Fibroblast of lung (primary cell): ENCODE measurements at places on chromosomes 5 and 9. TPM values are rescaled to one million over a fixed set of nuclear protein-coding genes. Genes with fewer than 3 reads are reported as not detected.
A peak's percentile ranks its signal among the peaks of the same experiment; 100 is the strongest.

MPDZ gene
- total RNA-seq, result 59.1 and 66.9 TPM in 2 replicates

ANKRD31 gene
- total RNA-seq, result 0.26 and 0.33 TPM in 2 replicates

CEP72 gene
- 1.5 and 2.5 TPM in 2 replicates for total RNA-seq

OR1L6 gene
- not detected in 2 replicates for total RNA-seq

RPL35 gene
- 1,957 and 2,451 TPM in 2 replicates for total RNA-seq

GRXCR2 gene
- total RNA-seq, result not detected in 2 replicates

GGTA1 gene
- under 0.01 TPM in 1 of 2 replicates, not detected in the other for total RNA-seq

SNX18 gene
- 91.7 and 109 TPM in 2 replicates for total RNA-seq

CMBL gene
- total RNA-seq, result 14.4 and 20.8 TPM in 2 replicates

FGF10 gene
- total RNA-seq, result 110 and 154 TPM in 2 replicates

SOX30 gene
- under 0.01 TPM in 1 of 2 replicates, not detected in the other for total RNA-seq

GRCh38 chr9:630817-631216, 210.7 kb upstream of the DMRT1 start:
- DNase-seq, result no peak

- DNase-seq, result no peak
Measured at GRCh38 chr9:133786371-133786753, 48.2 kb upstream of the SARDH start.

DNA sequence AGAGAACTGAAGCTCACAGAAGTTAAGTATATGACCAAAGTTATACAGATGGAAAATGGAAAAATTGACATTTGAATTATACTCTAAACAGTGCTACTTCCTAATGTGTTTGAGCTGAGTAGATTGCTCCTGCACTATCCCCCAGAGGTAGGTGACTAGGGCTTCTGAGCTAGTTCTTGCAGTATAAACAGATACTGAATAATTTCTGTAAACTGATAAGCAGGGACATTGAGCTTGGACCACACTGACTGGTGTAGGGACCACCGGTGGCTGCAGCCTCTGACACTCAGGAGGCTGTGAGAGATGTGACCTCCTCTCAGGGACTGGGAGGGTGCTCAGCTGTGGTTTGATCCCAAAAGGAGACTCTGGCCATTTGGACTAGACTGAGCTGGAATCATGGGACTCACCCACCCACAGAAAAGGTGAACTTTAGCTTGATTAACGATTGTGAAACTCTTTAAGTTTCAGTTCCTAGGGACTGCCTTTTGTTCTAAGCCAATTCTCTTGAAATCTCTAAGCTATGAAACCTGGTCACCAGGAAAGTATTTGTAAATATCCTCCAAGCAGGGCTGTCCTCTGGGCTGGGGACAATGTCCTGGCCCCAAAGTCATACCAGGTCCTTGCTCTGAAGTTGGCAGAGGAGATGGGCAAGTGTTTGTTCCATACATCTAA, 291.5 kb downstream of the SEC61B start:
- DNase-seq, result no peak

GRCh38 chr9:136051837-136052471, 43.1 kb downstream of the NACC2 start:
- peak; percentile 94 for DNase-seq

DNA sequence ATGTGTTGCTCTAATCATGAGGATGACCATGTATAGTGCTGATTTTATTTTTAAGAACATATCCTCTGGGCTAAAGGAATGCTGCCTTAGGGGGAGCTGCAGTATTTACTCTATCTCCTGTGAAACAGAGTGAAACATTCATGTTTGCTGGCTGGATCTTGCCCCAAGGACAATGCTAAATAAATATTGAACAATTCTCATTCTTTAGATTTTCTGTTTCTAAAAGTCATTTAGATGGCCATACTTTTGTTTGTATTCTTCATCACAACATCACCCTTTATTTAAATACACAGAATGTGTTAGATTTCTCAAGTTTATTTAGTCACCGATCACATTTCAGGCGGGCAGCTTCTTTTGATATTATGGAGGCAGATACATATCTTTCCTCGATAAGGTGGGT, 103.3 kb downstream of the ARHGEF28 start:
- no peak for DNase-seq

GRCh38 chr9:19663570-19663969, 125.3 kb downstream of the SLC24A2 start:
- no peak for DNase-seq

GRCh38 chr5:133363807-133364587, 248.3 kb downstream of the FSTL4 start:
- DNase-seq, result no peak

GRCh38 chr9:86282979-86283535, 719 bp upstream of the ISCA1 start:
- peak; percentile 92 for DNase-seq

DNA sequence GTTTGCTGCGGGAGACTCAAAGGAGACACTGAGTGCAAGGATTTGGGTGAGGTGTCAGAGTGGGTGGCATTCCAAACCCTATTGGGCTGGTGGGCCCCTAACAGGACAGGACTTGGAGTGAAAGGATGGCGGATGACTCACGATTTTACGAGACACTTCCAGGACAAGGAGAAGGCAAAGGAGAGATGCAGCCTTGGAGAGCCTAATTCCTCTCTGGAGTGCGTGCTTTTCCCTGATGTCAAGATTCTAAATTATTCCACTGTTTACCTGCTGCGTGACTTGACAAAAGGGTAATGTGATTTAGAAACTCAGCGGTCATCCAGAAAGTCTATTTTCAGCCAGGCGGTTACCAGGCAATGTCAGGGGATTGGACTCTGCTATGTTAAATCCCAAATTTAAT, 41.6 kb upstream of the CD180 start:
- peak; percentile 29 for DNase-seq

- no peak for DNase-seq
Measured at GRCh38 chr5:40400245-40400644, 279.5 kb upstream of the PTGER4 start.

DNA sequence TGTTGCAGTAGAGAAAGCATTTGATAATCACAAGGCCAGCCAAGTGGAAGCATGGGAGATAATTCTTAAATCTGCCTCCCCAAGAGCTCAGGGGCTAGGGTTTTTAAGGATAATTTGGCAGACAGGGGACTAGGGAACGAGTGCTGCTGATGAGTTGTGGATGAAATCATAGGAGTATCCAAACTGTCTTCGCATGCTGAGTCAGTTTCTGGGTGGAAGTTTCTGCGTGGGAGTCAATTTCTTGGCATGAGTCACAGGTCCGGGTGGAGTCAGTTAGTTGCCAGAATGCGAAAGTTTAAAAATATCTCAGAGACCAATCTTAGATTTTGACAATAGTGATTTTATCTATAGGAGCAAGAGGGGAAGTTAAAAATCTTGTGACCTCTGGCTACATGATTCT, 112.6 kb downstream of the TMC1 start:
- peak; percentile 31 for DNase-seq

- peak; percentile 88 for DNase-seq
Measured at GRCh38 chr9:16726718-16727451, 143.6 kb downstream of the BNC2 start.

- DNase-seq, result no peak
Measured at GRCh38 chr5:140130949-140131733, 5.4 kb downstream of the IGIP start.

GRCh38 chr5:16886793-16887345, 49.2 kb downstream of the MYO10 start:
- DNase-seq, result no peak

DNA sequence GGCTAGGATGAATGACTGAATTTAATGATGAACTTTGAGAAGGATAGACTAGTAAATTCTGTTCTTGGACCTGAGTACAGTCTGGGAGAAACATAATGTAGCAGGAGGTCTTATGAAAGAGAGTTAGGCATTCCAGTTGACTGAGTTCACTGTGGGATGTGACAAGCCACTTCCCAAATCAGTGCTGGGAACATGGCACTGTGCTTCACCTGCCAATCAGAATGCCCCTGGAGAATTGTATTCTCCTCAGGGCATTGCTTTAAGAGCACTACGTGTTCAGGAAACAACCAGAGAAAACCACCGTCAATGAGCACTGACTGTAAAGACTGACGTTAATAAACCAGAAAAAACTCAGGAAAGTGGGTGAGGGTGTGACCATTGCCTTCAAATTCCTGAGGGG, 1.2 kb downstream of the CCDC107 start:
- peak; percentile 54 for DNase-seq

- no peak for DNase-seq
Measured at GRCh38 chr5:114581136-114581535, 219.3 kb downstream of the KCNN2 start.

DNA sequence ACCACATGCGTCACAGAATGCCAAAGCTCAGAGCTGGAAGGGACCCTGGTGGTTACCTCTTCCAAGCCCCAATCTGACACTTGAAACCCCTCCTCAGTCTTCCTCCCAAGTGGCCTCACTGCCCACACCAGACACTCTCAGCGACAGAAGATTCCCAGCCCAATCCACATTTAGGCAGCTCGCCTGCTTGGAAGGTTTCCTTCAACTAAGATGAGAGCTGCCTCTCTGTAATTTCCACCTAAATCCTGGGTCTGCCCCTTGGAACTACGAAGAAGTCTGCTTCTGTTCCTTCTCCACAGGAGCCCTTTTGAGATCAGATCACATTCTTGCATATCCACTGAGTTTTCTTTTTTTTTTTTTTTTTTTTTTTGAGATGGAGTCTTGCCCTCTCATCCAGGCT, 83.7 kb downstream of the PAX5 start:
- DNase-seq, result no peak

- DNase-seq, result peak; percentile 81
Measured at GRCh38 chr5:19240170-19240569, 747.8 kb downstream of the CDH18 start.

- no peak for DNase-seq
Measured at GRCh38 chr5:148113243-148113642, 49.5 kb downstream of the SPINK5 start.

DNA sequence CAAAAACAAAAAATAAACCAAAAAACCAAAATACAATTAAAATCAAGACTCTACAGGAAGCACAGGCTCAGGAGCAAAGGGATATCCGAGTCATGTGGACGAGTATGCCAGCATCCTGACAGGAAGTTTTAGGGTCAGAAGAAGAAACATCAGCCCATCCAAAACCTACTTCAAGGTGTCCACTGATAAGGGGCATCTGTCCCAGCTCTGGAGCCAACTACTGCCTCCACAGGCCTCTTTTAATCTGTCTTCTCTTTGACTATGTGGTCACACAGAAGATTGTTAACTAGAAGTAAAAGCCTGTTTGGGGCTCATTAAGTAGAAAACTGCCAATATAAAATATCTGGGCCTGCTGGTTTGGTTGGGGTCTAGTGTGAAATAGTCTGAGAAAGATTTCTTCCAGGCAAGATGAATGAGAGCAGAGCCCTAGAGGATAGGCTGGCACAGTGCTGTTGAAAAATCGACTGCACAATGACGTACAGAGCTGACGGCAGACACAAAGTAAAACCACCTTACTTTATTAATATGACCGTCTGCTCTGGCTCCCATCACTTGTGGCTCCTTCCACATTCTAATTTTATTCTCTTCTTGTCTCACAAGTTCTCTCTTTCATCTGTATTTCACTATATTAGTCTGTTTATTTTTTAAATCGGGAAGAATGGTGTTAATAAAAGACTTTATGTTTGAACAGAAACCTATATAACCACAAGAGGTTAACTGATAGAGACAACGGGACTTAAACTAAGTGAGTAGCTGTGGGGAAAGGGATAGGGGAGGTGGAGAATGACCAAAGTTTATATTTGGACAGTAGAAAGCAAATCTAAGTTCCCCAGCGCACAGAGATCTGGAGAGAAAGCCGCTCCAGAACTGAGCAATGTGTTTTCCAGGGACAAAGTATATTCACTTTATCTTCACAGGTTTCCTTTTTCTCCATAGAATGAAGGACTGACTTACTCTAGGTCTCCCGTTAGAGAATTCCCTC, 22.9 kb upstream of the MSH3 start:
- DNase-seq, result no peak

DNA sequence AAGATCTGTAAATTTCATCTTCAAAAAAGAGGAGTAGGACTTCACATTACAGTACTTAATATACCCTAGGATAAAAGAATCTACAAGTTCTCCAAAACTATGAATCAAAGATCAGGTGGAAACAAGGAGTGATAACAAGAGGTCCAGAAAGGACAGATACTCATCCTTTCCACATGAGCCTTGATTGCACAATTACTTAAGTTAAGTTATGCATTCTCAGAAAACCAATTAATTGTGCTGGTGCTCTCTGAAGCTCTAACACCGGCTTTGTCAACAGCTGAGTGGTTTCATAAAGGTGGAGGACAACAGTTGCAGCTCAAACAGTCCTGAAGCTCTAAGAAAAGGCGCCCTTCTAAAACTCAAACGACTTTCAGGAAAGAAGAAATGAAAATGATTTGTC, 251.9 kb downstream of the BNC2 start:
- no peak for DNase-seq

- DNase-seq, result no peak
Measured at GRCh38 chr5:150573216-150573615, 65.3 kb downstream of the NDST1 start.

- DNase-seq, result no peak
Measured at GRCh38 chr5:180486636-180487149, 7.5 kb upstream of the CNOT6 start.

GRCh38 chr5:172322028-172322965, 38.7 kb upstream of the UBTD2 start:
- no peak for DNase-seq

GRCh38 chr5:154244476-154244875, 53.9 kb downstream of the GALNT10 start:
- DNase-seq, result no peak

GRCh38 chr9:35756275-35757225, 2.5 kb upstream of the MSMP start:
- DNase-seq, result peak; percentile 38

DNA sequence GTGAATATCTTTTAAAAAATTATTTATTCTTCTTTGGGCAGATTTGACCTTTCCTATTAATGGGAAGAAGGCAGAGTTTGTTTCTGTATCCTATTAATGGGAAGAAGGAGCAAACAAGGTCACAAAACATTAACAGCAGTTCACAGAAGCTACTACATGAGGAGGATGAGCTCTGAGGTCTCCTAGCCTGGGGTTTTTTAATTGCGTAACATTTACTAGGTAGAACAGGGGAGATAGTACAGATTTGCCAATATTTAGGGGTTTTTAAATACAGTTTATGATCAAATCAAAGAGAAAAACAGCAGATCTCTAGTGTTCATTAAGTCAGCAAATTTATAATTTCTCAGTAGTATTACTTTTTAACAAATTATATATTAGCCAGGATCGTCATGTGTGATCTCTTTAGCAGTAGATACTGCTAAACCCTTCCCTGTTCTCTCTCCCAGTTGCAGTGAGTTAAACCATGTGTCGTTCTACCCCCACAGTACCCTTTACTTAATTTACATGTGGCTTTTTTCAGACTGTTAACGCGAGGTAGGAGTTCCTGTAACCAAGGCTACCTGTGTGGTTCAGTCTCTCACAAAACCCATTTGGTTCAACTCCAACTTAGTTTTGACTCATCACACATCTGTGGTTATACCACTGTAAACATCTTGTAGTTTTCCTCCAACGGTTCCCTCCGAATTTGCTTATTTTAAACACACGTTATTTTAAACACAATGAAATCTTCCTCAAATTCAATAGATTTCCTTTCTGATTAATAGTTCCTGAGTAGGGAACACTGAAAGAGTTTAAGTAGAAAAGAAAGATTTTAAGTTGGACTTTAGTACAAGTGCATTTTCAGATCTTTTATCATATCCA, 13.3 kb downstream of the SLC25A46 start:
- DNase-seq, result peak; percentile 69

GRCh38 chr9:35318741-35319140, 156.9 kb downstream of the UNC13B start:
- peak; percentile 17 for DNase-seq
